A549 (cell line): ENCODE measurements at places on chromosomes 1 and 21.

- DNase-seq, result no peak
Measured at GRCh38 chr21:41482301-41482700, 25.7 kb downstream of the TMPRSS2 start.

GRCh38 chr1:15323351-15323988 lies 76.4 kb downstream of the FHAD1 start:
- peak; percentile 83 for DNase-seq

GRCh38 chr21:45459171-45460010 lies 54.4 kb downstream of the COL18A1 start:
- no peak for DNase-seq

GRCh38 chr1:232510367-232511110 lies 119.4 kb downstream of the SIPA1L2 start:
- DNase-seq, result no peak

DNA sequence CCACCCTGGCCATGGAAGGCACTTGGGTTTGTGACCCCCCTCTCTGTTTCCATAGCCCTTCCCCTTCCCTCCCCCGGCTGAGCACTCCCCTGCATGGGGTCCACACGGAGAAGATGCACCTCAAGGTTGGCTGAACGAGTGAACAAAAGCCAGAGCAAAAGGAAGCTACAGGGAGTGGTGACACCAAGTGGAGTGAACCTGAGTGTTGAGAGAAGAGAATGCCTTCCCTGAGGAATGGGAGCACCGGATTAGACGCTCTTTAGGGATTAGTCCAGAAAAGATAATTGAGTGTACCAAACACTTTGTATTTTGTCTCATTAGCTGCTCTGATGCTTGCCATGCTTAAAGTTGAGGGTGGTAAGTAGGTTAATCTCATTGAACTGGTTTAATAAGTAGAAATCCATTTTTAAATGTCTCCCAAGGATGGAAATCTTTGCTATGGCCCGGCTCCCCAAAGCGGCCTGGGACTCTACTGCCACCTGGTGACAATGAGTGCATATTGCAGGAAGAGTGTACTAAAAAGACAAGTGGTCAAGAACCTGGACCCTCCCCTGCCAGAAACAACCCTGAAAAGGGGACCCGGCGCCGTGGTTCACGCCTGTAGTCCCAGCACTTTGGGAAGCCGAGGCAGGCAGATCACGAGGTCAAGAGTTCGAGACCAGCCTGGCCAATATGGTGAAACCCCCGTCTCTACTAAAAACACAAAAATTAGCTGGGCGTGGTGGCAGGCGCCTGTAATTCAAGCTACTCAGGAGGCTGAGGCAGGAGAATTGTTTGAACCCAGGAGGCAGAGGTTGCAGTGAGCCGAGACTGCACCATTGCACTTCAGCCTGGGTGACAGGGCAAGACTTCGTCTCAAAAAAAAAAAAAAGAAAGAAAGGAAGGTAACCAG lies 150.6 kb upstream of the ZC3H12A start:
- peak; percentile 38 for DNase-seq

DNA sequence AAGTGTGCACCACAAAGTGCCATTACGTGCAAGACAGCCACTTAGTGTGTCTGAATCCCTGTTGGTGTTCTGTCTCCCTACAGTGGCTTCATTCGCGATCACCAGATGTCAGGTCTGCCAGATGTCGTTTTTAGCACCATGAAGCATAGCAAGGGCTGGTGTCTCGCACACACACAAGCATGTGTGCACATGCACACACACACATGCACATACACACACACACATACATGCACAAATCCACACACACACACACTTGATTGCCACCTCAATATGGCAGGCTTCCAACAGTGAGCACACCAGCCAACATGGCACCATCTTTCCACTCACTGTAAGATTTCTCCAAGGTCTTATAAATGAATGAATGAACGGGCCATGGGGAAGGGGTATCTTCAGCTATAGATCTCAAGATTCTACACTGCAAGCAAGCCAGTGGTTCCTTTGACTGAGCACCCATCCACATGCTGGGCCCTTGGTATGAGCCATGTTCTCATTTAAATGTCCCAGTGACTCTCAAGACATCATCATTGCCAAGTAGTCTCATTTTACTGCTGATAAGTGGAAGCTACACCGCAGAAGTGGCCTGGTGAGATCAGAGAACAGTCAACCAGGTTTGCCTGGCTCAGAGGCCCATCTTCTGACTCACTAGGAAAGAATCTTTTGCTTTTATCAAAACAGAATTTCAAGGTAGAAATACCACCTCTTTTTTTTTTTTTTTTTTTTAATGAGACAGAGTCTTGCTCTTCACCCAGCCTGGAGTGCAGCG lies 84.9 kb downstream of the SIM2 start:
- peak; percentile 22 for DNase-seq

GRCh38 chr21:44704636-44705001 lies 6.8 kb downstream of the TSPEAR start:
- no peak for DNase-seq

- no peak for DNase-seq
Measured at GRCh38 chr1:93042187-93043056, 36.7 kb upstream of the MTF2 start.

DNA sequence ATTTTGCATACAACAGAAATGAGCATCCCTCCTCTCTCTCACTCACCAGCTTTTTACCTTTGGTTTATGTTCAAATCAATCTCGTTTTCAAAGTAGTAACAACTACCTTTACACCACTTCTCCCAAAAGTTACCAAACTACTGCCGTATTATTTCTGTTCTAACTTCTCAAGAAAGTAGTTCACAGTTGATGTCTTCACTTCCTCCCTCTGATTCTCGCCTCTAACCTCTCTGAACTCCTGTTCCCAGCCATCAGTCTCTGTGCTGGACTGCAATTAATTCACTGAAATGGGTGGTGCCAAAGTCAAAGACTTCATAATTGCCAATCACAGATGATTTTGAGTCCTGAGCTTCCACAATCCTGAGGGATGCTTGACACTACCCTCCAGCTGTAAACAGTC lies 54.0 kb downstream of the ZNF281 start:
- no peak for DNase-seq

DNA sequence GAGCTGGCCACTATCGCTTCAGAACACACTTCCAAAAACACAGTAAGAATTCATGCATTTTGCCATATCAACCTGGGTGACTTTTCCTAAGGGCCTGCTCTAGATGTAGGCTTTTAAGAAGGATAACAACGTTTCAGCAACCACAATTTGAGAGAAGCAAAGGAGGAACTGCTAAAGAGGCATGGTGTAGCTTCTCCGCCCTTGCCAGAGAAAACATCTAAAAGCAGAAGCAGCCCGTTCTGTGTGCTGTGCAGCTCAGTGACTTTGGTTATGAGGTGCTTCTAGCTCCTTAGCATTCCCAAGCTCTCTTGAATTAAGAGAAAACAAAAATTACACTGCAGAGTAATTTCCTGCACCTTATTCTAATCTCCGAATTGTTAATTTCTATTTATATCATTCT lies 2.7 kb downstream of the PER3 start:
- DNase-seq, result no peak

DNA sequence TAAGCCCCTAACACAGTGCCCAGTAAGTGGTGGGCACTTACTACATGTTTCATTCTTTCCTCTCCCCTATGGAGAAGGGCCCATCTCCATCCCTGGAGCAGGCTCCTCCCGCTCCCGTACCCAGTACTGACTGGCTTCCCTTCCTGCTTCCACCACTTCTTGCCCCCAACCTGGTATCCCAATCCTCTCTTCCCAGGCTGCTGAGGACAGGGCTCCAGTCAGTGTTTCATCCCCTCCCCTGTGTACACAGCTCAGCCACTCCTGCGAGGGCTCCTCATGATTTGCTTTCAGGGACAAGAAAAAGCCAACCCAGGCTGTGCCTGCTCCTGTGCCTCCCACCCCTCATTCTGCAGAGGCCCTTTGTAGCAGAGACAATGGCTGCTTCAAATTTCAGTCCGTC lies 20.8 kb upstream of the ETV3 start:
- DNase-seq, result no peak

DNA sequence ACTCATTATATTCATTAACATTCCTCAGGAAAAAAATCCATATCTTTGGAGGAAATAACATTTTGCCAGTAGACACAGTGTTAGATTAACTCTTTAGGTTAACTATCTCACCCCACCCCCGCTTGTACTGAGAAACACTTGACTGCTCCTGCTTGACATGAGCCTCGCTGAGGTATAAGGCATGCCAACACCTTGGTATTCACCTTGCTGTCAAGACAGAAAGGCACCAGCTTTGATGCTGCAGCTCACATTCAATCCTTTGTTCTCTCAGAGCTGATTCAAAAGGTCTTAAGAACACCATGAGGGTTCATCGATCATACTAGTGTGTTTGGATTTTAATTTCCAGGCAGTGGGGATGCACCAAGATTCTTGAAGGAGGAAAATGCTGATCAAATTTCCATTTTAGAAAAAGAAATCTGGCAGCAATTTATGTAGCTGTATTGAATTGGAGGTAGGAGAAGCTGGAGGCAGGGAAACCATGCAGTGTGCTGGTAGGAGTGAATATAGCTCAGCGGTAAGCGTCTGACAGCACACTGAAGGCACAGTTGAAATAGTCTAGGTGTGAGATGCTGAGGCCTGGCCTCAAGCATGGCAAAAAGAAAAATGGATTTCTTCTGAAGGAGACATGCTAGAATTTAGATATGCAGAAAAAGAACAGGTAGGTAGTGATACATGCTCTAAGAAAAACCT lies 108.0 kb upstream of the ST6GALNAC5 start:
- no peak for DNase-seq

DNA sequence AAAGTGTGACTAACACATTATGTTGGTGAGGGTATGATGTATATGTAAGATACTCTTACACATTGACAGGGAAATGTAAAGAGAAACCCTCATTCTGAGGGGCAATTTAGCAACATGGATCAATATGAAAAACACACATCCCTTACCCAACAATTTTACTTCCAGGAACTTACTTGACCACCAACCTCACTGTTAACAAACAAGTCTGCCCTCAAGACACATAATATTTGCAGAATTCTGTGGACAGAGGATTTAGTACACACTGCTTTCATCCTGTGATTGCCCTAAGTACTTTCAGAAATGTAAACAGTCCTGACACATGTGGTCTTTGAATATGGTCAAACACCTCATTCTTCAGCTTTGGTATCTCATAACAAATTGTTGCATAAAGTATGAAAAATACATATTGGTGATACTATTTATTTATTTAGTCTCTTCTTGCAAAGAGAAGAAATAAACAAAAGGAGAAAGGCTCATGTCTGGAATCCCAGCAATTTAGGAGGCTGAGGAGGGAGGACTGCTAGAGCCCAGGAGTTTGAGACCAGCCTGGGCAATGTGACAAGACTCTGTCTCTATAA lies 6.9 kb downstream of the USP48 start:
- DNase-seq, result peak; percentile 68

- DNase-seq, result no peak
Measured at GRCh38 chr21:33560965-33561364, 18.1 kb downstream of the SON start.

GRCh38 chr1:17348593-17349234 lies 23.3 kb upstream of the PADI6 start:
- no peak for DNase-seq

- DNase-seq, result no peak
Measured at GRCh38 chr1:152002960-152003359, 9.3 kb upstream of the S100A10 start.

DNA sequence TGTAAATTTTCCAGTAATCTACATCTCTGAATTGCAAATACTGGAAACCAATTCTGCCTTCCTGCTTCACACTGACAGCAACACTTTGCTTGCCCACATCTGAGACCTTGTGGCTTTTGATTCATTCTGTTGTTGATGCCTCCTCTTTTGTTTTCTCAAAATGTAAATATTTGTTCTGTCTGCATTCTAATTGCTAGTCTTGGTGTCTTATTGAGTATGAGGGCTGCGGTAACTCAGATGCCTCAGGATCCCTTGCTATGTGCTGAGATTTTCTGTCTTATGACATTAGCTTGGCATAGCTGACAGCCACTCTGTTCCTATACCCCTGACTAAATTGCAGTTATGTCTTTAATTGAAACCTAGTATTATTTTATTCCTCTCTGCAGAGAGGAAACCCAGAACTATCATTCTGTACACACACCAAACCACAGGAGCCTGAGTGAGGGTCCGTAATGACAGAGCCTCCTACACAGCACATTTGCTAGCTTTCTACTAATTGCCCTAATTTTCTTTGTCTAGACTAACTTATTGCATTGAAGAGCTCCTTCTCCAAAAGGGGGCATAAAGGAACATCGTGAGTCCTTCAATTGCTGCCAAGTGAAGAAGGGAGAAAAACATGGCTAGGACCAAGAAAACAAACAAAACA lies 72.1 kb downstream of the GREM2 start:
- no peak for DNase-seq

DNA sequence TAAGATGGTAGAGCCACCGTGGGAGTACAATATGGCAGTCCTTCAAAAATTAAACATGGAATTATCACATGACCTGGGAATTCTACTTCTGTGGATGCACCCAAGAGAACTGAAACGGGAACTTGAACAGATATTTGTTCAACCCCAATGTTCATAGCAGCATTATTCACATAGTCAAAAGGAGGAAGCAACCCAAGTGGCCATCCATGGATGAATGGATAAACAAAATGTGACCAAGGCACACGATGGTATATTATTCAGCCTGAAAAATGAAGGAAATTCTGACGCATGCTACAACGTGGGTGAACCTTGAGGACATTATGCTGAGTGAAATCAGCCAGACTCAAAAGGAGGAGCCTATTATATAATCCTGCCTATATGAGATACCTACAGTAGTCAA lies 22.8 kb upstream of the LAPTM5 start:
- DNase-seq, result no peak

DNA sequence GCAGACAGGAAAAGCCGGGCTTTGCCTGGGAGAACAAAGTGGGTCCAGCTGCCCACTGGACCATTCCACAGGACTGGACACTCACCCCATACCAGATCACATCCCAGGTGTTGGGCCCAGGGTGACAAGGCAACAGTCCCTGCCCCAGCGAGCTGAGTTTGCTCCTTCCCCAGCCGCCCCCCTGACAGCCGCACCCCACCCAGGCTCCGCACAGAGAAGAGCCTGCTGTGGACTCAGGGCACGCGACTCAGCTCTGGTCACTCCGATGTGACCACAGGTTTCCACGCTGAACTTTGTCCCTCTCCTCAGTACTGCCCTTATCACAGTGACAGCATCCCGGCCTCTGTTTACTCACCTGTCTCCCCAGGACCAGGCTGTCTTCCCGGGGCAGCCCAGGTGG lies 1.2 kb downstream of the BMP8B start:
- DNase-seq, result no peak

DNA sequence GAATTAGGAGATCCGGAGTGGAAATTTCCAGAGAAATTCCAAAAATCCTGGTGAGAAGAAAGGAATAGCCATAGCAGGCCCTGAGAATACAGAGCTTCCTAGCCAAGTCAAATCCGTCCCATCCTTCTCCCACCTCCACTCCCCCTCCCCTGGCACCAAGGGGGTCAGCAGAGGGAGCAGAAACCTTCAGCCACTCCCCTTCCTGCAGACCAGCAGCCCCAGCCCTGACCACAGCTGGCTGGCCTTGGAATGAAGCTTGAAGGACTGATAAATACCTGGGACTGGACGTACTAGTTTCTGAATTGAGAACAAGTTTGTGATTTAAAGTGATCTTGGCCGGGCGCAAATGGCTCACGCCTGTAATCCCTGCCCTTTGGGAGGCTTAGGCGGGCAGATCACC lies 13.8 kb upstream of the RIPPLY3 start:
- DNase-seq, result no peak
